Activated naive CD8-positive, alpha-beta T cell treated with anti-CD3 and anti-CD28 coated beads, Interleukin-2, amount 50 U/mL, for 24 hours (primary cell): ENCODE measurements at places on chromosomes 2 and 18.

DNA sequence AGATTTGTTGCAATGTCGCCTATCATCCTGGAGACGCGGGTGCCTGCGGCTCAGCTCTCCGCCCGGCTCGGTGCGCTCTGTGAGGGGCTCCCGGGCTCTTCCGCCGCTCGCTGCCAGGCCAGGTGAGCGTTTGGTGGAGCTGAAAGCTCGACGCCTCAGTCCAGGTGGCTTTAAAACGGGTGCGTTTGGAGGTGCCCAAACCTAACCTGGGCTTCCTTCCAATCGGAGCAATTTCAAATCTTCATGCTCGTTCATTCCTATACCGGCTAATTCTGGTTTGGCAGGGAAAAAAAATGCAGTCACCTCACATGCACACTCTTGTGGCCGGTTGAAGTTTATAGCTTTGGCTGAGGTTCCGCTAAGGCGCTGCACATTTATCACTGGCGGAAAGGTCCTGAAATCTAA lies at the start of gene SLC16A14:
Gene SLC16A14 (minus strand): TSS at position 274 of the 405 bp plus-strand sequence. CDS start 9,572 bp downstream, outside the sequence.
- no peak for DNase-seq

DNA sequence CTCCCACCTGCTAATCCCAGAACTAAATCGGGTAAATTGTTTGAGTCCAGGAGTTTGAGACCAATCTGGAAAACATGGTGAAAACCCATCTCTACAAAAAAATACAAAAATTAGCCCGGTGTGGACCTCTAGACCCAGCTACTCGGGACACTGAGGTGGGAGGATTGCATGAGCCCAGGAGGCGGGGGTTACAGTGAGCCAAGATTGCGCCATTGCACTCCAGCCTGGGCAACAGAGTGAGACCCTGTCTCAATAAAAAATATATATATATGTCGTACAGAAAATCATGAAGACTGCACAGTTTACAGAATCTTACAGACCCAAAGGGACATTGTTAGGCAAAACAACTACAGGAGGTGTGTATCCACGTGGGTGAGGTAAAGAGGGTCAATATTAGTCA lies 4.0 kb upstream of the DPY30 start:
- DNase-seq: no peak

GRCh38 chr2:11703700-11704099 lies 33.7 kb upstream of the NTSR2 start:
- DNase-seq: no peak

- DNase-seq: no peak
Measured at GRCh38 chr2:58042486-58042970, 4.1 kb upstream of the VRK2 start.

DNA sequence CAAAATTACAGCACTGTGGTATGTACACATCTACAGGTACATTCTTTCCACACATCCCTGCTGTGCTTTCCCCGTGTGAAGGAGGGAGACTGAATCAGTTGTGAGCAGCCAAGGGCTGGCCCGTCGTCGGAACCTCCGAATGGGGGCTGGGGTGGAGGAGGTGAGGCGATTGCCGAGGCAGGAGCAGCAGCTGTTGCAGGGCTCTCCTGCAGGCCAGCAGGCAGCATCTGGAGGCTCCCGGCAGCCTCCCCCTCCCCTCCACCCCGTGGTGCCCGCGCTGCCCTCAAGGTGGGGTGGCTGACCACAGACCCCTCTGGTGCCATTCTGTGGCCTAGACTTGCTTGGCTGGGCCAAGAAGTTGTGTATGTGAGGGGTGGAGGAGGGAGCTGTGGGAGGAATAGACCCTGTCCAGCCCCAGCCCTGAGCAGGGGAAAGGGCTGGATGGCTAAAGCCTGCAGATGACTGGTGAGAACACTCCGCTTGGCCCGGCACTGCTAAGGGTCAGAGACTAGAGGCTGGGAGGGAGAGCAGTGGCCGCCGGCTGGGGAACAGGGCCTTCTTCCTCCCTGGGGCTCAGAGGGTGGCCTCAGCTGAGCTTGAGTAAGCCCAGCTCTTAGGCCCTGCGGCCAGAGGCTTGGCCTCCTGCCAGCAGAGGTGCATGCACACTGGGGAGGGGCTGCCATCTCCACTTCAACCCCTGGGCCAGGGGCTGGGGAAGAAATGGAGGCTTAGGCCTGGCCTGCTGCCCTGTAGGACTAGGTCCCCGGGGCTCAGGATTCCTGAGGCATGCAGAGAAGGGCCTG lies 7.6 kb downstream of the STAMBP start:
- no peak for DNase-seq

DNA sequence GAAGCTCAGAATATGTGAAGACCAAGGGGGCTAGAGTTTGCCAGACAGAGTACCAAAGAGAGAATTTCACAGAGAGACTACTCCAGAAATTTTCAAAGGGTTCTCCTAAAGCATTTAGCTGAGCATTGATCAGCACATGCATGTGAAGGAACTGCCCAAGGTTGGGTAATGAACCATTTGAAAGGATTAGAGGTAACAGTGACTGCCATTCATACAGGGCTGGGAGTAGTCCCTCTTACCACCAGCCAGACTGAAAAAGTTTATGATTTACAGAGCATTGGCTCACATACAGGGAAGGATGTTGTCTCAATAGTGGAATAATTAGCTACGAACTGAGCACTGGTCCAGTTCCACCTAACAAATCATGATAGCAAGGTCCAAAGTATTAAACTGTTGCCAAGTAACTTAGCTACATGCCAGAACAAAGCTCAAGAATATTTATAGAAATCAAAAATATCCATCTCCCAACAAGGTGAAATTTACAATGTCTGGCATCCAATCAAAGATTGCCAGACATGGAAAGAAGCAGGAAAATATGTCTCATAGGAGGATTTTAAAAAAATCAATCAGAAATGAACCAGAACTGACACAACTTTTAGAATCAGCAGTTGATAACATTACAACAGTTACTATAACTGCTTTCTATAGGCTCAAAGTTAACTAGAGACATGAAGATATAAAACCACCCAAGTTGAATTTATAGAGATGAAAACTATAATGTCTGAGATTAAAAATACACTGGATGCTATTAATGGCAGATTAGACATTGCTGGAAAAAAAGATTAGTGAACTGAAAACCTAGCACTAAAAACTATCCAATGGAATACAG lies 25.7 kb upstream of the RNF103 start:
- DNase-seq: no peak

GRCh38 chr18:78241535-78242253 lies 737.9 kb upstream of the SALL3 start:
- no peak for DNase-seq

DNA sequence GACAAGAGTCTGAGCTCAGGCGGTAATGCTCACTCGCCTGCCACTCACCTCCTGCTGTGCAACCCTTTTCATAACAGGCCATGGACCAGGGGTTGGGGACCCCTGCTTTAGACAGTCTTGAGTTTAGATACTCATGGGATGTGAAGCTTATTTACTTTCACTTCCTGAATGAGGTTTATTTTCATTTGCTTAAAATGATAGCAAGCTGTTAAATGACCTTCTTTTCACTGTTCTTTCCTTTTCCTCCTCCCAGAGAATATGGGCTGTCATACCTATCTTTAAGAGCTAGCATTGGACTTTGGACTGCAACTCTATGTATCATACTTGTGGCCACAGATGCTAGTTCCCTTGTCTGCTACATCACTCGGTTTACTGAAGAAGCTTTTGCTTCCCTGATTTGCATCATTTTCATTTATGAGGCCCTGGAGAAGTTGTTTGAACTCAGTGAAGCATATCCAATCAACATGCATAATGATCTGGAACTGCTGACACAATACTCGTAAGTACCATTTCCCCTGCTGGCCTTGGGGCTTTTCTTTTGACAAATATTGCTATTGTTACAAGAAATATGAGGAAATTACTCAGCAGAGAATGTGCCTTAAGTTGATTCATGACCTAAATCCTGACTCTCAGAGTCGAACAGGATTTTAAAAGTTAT lies 168.5 kb downstream of the DPP4 start:
- DNase-seq: no peak

DNA sequence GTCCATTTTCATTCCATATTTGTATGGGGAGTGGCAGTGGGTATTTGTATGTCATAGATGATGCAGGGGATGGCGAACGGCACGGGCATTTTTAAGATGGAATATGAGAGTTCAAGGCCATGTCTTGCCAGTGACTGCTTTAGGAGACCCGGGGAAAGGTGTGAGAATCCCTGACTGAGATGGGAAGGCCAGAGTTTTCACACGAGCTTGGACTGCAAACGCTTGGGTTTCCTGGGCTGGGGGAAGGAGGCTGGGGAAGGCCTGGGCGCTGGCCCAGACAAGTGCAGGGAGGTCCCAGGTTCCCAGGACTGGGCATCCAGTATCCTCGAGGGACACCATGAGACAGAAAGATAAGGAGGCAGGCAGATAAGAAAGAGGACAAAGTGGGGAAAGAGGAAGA lies 35.2 kb downstream of the CNGA3 start:
- no peak for DNase-seq

- no peak for DNase-seq
Measured at GRCh38 chr18:3347286-3347803, 85.4 kb downstream of the MYL12B start.

DNA sequence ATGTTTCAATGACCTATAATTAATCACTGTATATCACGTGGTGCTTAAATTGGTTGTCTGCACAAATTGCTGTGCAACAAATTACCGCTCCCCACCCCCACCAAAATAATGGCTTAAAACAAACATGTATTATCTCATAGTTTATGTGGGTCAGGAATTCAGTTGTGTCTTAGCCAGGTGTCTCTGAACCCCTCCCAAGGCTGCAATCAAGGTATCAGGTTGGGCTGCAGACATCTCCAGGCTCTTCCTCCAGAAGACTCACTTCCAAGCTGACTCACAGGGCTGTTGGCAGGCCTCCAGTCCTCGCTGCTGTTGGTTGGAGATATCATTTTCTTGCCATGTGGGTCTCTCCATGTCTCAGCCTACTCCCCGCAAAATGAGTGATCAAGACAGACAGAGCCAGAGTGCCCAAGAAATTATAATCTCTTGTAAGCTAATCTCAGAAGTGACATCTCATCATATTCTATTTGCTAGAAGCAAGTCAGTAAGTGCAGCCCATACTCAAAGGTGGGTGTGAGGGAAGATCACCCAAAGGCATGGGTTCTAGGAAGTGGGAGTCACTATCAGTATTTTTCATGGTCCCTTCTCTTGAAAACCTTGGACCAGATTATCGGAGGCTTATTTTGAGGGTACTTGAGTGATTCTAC lies 38.4 kb downstream of the SPC25 start:
- DNase-seq: no peak

- DNase-seq: no peak
Measured at GRCh38 chr18:10298346-10298745, 156.1 kb upstream of the APCDD1 start.

- peak; percentile 20 for DNase-seq
Measured at GRCh38 chr2:84969511-84970209, 1.3 kb upstream of the KCMF1 start.

DNA sequence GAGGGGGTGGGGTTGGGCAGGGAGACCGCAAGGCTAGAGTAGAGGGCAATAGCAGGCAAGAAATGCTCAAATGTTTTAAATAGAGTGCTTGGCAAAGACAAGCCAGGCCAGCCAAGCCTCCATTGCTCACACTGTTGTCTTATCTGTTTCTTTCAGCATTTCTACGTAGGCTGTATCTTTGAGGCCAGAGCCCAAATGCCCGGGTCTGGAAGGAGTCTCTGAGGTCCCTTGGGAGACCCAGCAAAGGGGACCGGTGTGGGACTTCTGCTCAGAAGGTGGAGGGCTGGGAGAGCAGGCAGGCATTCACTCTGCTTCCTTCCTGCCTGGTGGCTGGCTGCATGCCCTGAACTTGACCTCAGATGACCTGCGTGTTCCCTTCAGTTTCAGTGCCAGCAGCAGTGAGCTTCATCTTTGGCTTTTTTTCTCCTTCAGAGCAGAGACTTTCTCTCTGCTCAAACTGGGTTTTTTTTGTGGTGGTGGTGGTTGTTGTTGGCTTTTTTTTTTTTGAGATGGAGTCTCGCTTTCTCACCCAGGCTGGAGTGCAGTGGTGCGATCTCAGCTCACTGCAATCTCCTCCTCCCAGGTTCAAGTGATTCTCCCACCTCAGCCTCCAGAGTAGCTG lies 13.7 kb upstream of the TET3 start:
- DNase-seq: peak; percentile 56

DNA sequence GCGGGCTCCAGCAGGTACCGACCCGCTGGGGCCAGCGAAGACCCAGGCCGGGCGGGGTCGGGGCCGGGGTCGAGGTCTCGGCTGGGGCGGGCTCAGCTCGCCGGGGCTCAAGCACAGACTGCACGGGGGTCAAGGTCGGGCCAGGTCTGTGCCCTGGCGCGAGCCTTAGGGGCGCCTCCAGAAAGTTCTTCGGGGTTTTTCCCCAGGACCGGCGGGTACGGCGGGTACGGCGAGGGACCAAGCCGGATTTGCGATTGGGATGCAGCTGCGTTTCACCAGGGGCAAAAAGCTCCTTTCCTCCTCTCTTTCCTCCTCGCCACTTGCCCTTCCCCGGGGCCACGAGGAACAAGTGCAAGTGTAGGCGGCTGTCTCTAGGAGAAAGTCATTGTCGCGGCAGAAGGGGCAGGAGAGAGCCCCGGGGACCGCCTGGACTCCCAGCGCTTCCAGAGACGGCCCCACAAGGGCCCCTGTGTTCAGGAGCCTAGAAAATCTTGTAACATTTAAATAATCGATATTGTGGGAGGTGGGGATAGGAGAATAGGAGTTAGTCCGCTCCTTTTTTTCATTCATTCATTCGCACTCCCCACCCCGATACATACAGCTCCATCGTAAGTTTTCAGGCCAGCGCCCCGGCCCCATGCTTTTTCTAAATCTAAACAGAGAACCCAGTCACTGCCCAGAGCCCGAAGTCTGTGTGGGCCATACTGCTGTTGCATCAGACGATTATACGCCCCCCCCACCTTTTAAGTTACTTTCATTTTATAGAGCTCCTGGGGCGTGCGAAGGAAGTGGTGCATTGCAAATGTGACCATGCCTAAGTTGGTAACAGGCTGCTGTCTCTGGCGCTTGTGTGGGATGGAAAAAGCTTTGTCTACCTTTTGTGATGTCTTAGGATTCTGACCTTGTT lies 679 bp downstream of the PMAIP1 start:
- peak; percentile 62 for DNase-seq

- no peak for DNase-seq
Measured at GRCh38 chr2:44706681-44707553, 234.6 kb upstream of the SIX3 start.

DNA sequence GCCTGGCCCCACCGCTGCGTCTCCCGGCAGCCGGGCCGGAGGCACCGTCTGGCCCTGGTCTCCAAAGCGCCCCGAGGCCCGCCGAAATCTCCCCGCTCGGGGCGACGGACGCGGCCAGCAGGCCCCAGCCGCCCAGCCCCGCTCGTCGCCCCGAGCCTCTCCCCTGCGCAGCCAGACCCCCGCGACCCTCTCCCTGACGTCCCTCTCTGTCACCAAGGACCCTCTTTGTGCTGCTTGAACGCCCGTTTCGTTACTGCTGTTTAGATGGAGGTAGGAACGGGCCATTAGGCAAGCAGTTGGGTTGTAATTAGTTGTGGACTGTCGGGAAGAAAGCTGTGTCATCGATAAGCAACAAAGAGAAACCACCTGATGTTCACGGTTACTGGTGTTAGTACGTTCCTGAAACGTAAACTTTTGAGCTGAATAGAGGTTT lies 686 bp downstream of the UBXN4 start:
- no peak for DNase-seq

- no peak for DNase-seq
Measured at GRCh38 chr2:129737660-129738527, 241.6 kb upstream of the RAB6C start.

- DNase-seq: no peak
Measured at GRCh38 chr2:71596011-71596410, 142.7 kb downstream of the DYSF start.
